Stimulated activated CD8-positive, alpha-beta memory T cell treated with anti-CD3 and anti-CD28 coated beads, Interleukin-4, amount 100 ng/mL, for 4 hours (primary cell): ENCODE measurements at places on chromosomes 4 and X.

- no peak for DNase-seq
Measured at GRCh38 chrX:16002185-16002584, 121.2 kb upstream of the GRPR start.

DNA sequence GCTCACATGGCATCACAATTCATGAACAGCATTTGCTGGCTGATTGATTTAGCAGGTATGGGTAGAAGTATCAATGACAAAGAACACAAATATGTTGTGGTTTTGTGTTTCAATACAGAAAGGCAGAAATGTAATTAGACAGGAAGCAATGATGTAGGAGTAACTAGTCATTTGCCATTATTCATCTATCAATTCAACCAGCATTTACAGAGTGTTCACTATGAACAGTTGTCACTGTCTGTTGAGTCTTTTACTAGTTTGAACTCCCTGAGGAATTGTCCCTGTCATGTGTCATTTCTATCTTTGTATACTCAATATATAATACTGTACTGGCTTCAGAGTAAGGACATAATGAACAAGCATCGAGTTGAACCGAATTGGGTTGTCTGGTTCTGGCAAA lies 51.5 kb upstream of the ARHGAP24 start:
- no peak for DNase-seq

DNA sequence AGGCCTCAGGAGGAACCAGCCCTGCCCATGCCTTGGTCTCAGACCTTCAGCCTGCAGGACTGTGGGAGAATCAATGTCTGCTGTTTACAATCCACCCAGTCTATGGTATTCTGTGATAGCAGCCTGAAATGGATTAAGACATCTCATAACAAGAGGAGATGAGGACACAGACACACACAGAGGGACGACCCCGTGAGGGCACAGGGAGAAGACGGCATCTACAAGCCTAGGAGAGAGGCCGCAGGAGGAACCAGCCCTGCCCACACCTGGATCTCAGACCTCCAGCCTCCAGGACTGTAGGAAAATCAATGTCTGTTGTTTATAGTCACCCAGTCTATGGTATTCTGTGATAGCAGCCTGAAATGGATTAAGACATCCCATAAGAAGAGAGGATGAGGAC lies 3.3 kb downstream of the SLC25A6 start:
- no peak for DNase-seq

DNA sequence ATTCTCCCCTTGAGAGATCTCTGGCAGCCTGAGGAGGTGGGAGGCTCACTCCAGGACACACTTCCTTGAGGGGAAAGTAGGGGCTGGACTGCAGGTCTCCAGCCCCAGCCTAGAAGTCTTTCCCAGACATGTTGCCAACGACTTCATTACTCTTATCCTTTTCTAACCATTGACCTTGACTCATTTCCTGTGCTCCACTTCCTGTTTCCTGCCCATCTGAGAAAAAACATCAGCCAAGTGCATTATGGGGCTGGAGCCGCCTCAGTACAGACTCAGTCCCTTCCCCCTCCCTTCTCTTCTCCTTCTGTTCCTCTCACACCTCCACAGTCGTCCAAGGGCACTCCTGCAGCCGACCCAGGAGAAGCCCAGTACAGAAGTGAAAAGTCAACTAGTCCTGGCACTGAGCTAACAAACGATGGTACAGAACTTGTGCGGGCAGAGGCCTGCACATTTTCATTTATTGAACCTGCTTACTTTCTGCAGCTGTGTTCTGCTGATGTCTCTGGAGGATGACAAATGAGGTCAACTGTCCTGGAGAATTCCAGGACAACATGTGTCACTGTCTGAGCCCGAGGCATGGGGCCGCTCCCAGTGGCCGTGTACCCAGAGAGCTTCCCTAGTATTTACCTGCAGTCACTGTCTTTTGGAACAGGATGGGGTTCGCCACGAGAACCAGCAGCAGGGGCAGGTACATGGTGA lies 20.1 kb downstream of the GPR143 start:
- no peak for DNase-seq

GRCh38 chrX:130093271-130093670 lies 17.0 kb downstream of the ELF4 start:
- no peak for DNase-seq
